ENCODE measurements at places on chromosomes 2 and 18. TPM values are rescaled to one million over a fixed set of nuclear protein-coding genes. Genes with fewer than 3 reads are reported as not detected.

Gene IKZF2
- 5.9 TPM for total RNA-seq

Gene KRTCAP3
- total RNA-seq: not detected

Gene NEU2
- not detected for total RNA-seq

Gene CKAP2L
- total RNA-seq: 19.8 TPM

Gene SEMA4F
- total RNA-seq: 5.5 TPM

Gene EVA1A
- total RNA-seq: 28.4 TPM

Gene OR6B2
- not detected for total RNA-seq

Gene TRMT61B
- total RNA-seq: 11.1 TPM

Gene MZT2B
- total RNA-seq: 264 TPM

Gene CXXC1
- total RNA-seq: 46.9 TPM

Gene C1GALT1C1L
- 1.0 TPM for total RNA-seq

Gene TNS1
- total RNA-seq: 18.3 TPM

Gene BAZ2B
- total RNA-seq: 8.5 TPM

Gene LAMA3
- 1.3 TPM for total RNA-seq

Gene ENOSF1
- total RNA-seq: 16.1 TPM

Gene FAP
- 40.7 TPM for total RNA-seq

Gene CCDC150
- 1.6 TPM for total RNA-seq

Gene NTSR2
- not detected for total RNA-seq

Gene MOCOS
- total RNA-seq: 6.4 TPM

Gene NEU4
- not detected for total RNA-seq

Gene CAD
- 58.7 TPM for total RNA-seq

All from bronchus fibroblast of lung (primary cell).